Activated CD4-positive, alpha-beta T cell treated with anti-CD3 and anti-CD28 coated beads, Interleukin-10, Interleukin-2, amounts not matched to agents 100 ng/mL and 50 ng/mL, durations not matched to agents 16 hours and 8 hours (primary cell): ENCODE measurements at places on chromosomes 2 and 18.

DNA sequence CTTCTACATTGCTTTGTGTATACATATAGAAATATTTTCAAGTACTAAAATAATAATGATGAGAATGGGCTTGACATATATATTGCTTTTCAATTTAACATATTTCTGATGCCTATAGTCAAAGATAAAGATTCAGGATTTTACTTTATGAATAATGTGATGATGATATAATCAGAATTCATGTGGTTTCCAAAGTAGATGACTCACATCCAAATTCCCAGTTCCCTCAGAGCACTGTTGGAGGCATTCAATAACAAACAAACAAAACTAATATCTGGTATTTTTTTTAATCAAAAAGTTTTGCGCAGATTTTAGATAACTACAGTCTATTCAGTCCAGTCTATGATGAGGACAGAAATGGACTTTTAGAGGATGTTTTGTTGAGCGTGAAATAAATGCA lies 2094.5 kb upstream of the CELF4 start:
- no peak for DNase-seq

DNA sequence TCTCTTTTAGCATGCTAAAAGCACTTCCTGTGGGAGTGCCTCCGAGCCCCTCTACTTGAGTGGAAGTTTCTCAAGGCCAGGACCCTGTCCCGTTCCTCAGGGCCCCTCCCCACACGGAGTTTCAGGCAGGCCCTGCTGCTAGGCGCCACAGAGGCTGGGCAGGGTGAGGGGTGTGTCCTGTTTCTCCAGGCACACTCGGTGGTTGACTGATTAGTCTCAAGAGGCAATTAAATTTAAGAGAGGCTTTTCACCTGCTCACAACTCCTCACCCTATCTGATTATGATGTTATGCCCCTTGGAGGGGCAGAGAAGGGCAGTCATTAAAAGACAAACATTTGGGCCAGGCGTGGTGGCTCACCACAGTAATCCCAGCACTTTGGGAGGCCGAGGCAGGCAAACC lies 160.8 kb upstream of the HAAO start:
- no peak for DNase-seq

GRCh38 chr2:238380785-238381184 lies 45.9 kb upstream of the ASB1 start:
- no peak for DNase-seq

DNA sequence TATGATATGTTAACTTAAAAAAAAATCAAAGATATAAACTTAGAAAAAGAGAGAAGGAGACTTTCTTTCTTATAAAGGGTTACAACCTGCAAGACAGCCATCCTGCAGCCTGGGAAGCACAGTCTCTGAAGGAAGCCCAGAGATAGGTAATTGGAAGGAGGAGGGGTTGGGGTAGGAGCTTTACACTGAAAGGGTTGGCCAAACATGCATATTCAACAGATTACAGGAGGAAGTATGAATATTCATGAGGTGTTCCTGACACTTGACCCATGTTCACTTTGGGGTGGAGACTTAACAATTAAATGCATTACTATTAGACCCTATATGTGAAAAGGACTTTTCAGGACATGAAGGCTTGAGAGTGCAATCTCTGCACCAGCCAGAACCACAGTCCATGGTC lies 71.7 kb upstream of the CDH2 start:
- DNase-seq, result no peak

- no peak for DNase-seq
Observed at GRCh38 chr2:208718828-208719227, 312.2 kb downstream of the PTH2R start.

- DNase-seq, result no peak
Observed at GRCh38 chr2:202017940-202018339, 15.7 kb upstream of the FZD7 start.

GRCh38 chr2:191991442-191991841 lies 144.6 kb upstream of the CAVIN2 start:
- DNase-seq, result no peak

DNA sequence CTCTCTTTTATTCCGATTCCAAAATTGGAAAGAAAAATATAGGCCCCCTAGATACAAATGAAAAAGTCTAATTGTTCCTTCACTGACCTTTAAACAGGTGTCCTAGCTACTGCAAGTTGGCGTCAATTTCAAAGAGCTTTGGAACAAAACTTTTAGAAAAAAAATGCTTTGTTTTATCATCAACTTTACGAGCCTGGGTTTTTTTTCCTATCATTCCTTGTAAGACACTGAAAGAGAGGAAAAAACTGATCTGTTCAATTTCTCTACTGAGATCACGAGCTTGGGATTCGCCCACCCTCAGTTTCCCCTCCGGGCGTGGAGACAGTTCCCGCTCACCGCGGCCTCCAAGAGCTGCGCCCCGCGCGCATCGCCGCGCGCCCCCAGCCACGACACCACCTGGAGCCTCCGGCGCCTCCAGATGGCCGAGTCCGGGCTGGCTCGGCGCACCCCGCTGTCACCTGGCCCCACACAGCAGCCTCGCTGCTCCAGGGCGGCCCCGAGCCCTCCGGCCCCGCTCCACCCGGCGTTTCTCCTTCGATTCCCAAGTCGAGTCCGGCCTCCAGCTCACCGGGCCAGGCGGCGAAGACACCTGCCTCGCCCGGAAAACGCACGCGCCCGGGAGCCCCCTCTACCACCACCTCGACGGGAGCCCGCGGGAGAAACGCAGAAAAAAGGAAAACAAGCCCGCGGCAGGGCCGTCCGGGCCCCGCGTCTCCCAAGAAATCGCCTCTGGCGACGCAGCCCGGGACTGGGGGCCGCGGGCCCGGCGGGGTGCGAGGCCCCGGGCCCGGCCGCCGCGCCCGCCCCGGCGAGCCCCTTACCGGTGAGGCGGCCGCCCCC lies 656 bp downstream of the TBC1D8 start:
- DNase-seq, result no peak

DNA sequence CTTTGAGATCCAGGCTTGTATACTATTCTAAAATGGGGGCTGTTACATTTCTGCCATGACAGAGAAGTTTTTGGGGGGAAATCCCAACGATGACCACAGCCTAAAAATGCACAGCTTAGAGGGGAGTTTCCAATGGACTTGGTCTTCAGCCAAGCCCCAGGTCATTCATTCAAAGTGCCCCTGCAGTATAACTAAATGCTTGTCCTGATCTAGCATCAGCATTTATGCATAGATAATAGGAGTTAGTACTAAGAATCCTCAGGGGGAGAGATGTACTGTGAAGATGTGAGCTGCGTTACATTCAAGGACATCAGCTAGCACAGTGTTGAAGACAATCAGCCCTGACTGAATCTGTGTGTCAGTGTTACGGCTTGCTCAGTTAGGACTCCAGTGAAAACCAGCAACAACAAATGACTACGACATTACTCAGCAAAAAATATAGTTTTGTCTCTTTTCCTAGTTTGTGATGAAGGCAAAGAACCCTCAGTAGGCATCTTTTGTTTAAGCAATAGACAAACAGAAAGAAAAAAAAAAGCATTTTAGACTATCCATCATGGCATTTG lies 160.9 kb downstream of the ZEB2 start:
- peak; percentile 69 for DNase-seq

- DNase-seq, result no peak
Observed at GRCh38 chr2:178271629-178272333, 77.5 kb downstream of the OSBPL6 start.
